Karpas-422 (cell line): ENCODE measurements at places on chromosomes 5 and 9. TPM values are rescaled to one million over a fixed set of nuclear protein-coding genes. Genes with fewer than 3 reads are reported as not detected.

DNA sequence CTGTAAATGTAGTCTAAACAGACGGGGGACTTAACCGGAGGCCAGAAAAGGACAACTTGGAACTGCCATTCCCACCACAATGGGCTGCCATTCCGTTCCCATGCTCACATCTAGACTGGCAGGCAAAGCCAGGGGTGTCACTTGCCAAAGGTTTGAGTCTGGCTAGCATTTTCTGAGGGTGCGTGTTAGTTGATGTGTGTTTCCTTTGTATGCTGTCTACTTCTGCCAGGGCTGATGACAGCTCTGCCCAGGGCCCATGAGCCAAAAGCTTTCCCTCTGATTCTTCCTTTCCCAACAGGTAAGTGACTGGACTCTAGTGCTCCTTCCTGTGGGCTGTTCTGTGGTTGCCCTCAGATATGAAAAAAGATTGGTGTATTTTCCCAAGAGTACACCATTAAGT, 68.0 kb downstream of the ZNF608 start:
- no peaks in the 10 kb centered on the region for H3K27me3 ChIP-seq
- H3K4me3 ChIP-seq: no peak overlapping the region
- H3K4me1 ChIP-seq: no peaks in the 10 kb centered on the region

- H3K4me1 ChIP-seq: no peaks in the 10 kb centered on the region
- no peak overlapping the region for H3K4me3 ChIP-seq
- no peaks in the 10 kb centered on the region for H3K27me3 ChIP-seq
- no peak for DNase-seq
- H3K36me3 ChIP-seq: no peaks in the 10 kb centered on the region
- no peak overlapping the region for H3K27ac ChIP-seq
Measured at GRCh38 chr5:54390015-54390414, 65.5 kb upstream of the HSPB3 start.

DNA sequence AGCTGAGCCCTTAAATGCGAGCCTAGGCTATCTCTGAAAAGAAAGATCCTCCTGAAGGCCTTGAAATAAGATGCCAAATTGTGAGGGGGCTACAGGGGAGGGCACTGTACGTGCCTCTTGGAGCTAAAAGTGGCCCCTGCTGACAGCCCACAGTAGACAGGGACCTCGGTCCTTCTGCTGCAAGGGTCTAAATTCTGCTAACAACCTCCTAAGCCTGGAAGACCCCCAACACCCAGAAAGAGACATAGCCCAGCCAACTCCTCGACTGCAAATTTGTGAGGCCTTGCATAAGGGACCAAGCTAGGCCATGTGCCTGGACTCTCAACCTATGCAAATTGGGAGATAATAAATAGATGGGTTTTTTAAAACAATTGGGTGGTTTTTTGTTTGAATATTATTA, 54.7 kb downstream of the UBE2QL1 start:
- H3K27me3 ChIP-seq: no peaks in the 10 kb centered on the region
- no peak for DNase-seq
- H3K4me3 ChIP-seq: no peak overlapping the region
- H3K27ac ChIP-seq: no peak overlapping the region

Gene POLR3G
- 32.9 and 62.5 TPM in 2 replicates for total RNA-seq
